Femur (tissue), 1 donor: ENCODE measurements at places on chromosomes 3 and 15.

- DNase-seq, result no peak
Observed at GRCh38 chr15:56758770-56759449, 25.6 kb upstream of the ZNF280D start.

GRCh38 chr3:179860275-179861107 is 176.2 kb downstream of the PEX5L start:
- DNase-seq, result no peak

GRCh38 chr3:62670351-62670750 is 204.9 kb downstream of the CADPS start:
- no peak for DNase-seq

DNA sequence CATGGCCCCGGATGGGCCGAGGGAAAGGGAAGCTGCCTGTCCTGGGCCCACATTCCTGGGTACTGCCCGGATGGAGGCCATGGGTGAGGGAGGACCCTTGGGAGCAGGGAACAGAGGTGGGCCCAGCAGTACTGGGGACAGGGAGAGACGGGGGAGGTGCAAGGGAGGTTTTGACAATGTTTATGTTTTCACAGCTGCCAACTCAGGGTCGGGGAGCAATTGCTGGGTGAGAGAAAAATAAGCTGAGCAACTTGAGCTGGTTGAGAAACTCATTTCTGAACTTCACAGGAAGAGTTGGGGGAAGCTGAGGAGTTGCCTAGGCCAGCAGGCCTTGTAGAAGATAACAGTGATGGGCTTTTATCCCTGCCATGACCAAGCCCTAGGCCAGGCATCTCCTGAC is 11.1 kb upstream of the TSPAN3 start:
- DNase-seq, result no peak

DNA sequence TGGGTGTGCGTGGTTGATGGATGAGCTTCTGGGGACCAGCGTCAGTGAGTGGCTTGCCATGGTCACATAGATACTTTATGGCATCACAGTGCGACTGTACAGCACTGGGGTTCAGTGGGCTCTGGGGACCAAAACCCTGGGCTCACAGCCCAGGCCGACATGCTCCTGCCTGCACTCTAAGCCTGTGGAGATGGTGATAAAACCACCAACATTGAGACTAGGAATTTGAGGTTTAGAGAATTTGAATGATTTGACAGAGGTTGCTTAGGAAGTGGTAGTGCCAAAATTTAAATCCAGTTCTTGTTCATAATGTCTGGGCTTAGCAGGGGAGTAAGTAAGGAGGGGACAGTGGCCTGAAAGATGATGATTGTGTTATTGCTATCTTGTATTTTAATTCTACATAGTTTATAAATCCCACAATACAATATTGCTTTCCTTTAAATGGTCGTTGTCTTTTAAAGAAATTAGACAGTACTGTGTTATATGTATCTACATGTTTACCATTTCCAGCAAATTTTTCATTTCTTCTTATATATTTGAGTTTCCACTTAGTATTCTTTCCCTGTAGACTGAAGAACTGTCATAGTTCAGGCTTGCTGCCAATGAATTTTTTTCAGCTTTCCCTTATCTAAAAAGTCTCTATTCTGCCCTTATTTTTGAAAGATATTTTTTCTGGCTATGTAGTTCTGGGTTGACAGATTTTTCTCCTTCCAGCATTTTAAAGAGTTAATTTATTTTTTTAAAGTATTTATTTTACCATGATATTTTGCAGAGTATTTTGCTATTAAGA is 235.4 kb upstream of the RGMA start:
- no peak for DNase-seq

DNA sequence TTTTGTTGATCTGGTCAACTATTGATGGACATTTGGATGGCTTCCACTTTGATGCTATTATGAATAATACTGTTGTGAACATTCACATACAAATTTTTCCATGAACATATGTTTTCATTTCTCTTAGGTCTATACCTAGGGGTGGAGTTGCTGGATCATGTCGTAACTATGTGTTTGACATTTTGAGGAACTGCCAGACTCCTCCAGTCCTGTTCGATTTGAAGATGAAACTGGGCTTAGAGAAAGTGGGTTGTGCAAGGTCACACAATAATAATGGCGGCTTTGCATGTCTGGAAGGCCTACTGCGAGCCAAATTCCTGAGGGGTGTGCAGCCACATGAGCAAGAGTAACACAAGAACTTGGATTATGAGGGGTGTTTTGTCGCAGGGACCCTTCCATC is 2.6 kb downstream of the TSEN2 start:
- DNase-seq, result no peak

- DNase-seq, result no peak
Observed at GRCh38 chr3:175585898-175586297, 726.8 kb downstream of the NAALADL2 start.

GRCh38 chr3:14465425-14465824 is 63.0 kb downstream of the SLC6A6 start:
- DNase-seq, result no peak

DNA sequence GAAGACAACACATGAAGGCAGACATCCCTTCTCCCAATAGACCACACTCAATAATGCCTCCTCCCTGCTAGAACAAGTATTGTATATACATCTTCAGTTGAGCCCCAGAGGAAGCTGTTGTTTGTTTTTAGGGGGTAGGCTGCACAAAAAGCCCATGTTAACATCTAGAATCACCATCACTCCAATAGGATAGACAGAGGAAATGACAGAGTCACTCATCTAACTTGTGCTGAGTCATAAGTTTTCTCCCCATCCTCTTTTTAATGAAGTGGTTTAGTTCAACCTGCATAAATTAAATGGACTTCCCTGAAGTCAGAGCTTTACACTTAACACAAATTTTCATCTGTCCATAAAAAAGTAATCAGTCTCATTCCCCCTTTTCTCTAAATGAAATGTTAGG is 122.9 kb upstream of the SPATA12 start:
- DNase-seq, result no peak

DNA sequence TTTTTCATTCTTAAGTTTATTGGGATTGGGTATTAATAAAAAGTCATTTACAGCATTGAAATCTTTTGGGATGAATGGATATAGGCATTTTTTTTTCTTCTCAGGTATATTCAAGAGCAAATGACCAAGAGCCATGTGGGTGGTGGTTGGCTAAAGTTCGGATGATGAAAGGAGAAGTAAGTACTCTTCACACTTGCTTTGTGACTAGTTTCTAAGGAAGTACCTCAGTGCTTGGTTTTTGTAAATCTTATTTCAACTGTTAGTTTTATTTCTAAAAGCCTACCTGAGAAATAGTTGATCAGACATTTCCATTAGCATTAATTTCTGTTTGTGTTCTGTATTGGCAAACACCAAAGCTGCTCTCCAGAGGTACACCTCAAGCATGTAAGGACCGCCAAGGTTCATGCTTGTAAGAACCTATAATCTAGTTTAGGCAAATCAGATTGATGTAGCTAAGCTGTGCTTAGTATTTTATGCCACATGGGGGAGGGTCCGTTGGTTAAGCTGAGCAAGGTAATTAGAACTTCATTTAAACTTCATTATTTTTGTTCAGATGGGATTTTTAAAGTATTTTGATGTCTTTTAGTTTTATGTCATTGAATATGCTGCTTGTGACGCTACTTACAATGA is 35.4 kb downstream of the FXR1 start:
- no peak for DNase-seq

DNA sequence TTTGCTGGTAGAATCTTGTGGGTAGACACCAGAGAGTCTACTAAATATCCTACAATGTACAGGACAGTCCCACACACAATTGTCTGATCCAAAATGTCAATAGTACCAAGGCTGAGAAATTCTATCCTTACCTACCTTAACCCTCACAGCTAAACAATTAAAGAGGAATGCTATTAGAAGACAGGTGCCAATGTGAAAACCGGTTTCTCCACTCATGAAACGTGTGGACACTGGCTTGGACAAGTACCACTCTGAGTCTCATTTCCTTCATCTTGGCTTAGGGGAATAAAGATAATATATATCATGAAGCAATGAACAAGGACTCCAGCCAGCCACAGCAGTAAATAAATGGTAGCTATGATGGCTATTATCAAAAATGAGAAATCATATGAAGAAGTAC is 90.2 kb downstream of the RFTN1 start:
- DNase-seq, result no peak

- no peak for DNase-seq
Observed at GRCh38 chr15:71707230-71708050, 102.9 kb upstream of the NR2E3 start.

- no peak for DNase-seq
Observed at GRCh38 chr3:157921811-157922210, 184.4 kb downstream of the SHOX2 start.

DNA sequence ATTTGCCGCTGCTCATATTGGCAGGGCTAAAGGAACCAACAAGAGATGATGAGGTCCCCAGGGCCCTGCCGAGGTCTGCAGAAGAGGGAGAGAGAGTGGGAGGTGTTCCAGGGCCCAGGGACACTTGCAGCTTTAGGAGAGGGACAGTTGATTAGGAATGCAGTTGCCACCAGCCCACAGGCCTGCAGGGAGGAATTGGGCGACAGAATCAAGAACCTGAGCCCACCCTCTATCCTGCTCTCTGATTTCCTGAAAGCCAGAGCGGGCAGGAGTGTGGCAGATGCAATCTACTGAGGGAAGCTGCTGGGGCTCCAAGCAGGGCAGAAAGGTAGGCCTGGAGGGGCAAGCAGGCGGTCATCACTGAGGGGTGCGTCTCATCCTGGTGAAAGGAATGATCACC is 12.1 kb upstream of the PRR23E start:
- no peak for DNase-seq

DNA sequence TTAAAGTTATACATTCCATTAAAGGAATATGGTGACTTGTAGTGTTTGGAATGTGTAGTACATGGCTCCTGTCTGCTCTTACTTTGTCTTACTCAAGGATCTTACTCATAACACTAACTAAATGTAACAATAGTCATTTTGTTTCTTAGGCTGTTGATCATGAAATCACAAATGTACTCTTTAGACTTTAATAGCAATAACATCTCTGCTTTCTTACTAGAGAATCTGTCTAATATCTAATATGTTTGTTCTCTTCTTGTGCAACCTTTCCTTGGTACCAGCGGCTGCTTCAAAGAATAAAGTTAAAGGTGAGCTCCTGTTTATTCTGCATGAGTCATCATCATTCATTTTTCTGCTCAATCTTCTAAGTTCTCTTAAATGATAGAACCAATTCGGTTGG is 767.5 kb downstream of the CADM2 start:
- no peak for DNase-seq

DNA sequence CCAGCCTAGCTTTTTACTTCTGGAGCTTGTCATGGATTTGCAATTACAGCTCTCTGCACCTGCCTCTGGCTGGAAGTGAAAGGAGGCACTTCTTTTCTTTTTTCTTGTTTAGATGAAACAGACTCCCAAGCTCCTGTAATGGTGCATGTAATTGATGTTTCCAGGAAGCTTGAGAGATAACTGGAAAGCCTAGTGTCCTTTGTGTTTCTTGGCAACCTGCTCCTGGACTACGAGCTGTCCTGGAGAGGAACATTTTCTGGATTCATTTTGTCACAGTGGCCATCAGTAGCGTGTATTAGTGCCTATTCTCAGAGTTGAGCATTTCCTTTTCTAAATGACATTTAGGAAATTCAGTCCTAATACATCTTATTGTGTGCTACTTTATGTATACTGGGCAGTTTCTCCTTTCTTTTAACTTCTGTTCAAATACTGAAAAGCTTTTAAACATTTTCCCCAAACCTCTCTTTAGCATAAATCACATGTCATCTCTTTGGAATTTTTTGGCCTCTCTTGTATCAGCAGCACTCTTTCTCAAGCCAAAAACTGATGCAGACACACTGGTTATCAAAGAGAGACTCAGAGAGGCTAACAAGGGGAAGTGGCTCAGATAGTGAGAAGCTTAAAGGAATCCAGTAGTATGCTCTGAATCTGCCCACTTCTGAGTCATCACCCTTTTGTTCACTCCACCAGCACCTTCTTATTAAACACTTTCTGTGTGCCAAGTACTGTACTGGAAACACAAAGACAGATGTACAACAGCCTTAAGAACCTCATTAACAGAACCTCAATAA is 62.6 kb upstream of the SLC2A2 start:
- DNase-seq, result no peak

DNA sequence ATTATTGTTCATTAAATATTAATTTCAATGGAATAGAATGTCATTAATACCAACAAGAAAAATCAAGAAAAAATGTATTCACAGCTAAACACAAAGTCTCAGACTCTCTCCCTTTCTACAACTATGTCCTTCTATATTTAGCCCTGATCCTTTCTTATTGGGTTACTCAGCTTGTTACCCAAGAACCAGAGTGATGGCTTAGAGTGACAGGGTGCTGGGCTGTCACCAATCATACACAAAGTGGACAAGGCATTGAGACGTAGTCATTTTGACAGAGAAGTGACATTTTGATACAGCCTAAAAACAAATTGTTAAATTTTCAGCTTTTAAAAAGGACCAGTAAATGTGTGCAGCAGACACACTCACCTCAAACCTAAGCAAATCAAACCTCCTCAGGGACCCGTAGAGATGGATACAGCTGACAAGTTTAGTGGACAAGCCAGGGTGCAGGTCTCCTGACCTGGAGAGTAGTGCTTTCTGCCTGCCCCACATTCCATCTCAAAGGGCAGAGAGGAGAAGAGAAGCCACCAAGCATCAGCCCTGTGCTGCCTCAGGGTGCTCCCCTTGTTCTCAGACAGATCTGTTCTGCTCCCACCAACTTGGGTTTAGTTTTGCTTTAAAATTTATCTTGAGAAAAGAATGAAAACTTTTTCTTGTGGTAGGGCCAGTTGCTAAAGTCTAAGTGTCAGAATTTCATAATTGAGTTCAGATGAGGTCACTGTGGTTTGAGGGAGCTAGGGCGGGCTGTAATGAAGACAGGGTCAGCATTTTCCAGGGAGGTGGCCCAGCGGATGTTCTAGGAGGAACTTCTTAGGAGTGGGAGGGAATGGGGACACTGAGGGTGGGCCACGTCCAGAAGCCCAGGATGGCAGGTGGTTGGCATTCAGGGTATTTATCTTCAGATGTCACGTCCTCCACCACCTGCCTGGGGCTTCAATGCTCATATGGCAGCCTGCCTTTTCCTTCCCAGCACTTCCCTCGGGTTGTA is 136.5 kb upstream of the TBL1XR1 start:
- DNase-seq, result peak; percentile 59

GRCh38 chr3:44175070-44175469 is 66.6 kb upstream of the TOPAZ1 start:
- DNase-seq, result no peak

GRCh38 chr3:40739971-40740370 is 215.2 kb downstream of the ZNF621 start:
- no peak for DNase-seq
